ENCODE measurements at places on chromosomes 2 and 18.

- no peak for DNase-seq
Measured at GRCh38 chr18:77133835-77134496, 1.4 kb upstream of the MBP start.

DNA sequence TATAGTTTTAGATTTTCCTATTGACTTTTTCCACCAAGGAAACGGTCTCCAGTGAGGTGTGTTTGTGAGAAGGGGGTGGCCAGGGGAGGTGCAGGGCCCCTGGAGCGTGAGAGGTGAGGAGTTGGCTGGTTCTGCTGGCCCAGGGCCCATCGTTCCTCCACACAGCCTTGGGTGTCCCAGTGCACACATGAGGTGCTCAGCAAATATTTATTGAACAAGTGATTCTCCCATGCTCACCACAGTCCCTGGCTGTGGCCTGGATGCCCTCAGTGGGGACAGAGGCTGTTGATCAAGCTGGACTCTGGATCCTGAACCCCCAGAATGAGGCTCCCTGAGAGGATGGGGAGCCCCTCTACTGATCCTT, 5.0 kb downstream of the HAAO start:
- no peak for DNase-seq

- DNase-seq = no peak
Measured at GRCh38 chr2:128549646-128550260, 231.1 kb upstream of the HS6ST1 start.

DNA sequence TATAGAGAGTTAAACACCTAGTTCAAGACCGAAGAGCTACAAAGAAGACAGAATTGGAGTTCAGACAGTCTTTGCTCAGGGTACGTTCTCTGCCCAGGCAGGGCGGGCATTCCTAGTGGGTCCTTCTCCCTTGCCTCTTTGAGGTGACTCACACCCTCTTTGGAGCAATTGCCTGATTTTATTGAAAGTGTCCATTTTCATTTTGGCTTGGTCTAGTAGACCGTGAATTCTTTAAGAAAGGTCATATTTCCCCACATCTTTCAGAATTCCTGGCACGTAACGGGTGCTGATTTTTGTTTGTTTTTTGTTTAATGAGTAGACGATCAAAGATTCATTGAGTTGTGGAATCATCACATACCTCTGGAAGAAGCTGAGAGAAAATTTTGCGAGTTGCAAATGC, 871.5 kb downstream of the RNF144A start:
- DNase-seq = no peak

DNA sequence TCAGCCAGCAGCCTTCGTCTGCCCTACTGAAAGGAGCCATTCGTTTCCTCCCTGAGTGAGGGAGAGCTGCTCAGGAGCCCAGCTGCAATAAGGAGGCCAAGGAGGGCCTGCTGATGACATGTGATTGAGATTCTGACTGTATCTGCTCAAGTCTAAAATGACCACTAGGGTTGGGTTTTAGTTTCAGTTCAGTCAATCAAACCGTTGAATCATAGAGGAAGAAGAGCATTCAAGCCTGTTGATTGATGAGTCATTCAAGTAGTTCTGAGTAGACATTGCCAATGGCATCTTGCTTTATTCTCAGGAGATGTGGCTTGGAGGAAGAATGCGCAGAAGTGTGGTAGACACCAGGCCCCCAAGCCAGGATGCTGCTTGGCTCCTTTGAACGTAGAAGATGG, 19.9 kb upstream of the BCL2L11 start:
- DNase-seq = no peak

DNA sequence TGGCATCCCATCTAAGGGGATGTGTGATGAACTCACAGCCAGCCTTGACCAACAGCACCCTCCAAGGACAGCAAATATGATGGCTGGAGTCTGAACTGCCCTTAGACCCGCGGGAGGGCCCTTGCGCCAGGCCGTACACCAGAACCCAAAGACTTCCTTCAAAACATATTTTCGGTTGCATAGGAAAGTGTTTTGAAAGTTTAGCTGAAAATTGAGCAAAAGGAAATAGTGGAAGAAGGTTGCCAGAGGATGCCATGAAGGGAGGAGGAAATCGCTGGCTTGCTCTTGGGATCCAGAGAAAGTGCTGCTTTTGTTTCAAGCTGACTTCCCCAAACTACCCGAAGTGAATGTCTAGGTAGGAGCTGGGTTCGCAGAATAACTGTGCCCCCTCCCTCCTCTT, 61.3 kb downstream of the IL1R2 start:
- no peak for DNase-seq

DNA sequence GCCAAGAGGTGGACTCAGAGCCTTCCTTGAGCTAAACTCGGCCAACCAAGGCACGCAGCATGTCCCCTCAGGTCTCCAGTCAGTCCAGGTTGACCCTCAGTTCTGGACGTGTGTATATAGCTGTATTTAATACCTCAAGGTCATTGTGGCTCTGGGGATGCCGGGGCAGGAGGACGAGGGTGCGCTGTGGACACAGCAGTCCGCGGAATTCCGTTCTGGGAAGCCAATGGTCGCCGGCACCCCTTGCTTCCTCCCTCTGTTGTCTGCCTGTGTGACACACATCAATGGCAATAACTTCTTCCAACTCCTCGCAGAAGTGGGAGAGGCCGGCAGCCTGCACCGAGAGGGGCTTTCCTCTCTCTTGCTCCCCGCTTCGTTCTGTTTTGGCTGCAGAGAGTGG, 27.7 kb downstream of the LBH start:
- no peak for DNase-seq

DNA sequence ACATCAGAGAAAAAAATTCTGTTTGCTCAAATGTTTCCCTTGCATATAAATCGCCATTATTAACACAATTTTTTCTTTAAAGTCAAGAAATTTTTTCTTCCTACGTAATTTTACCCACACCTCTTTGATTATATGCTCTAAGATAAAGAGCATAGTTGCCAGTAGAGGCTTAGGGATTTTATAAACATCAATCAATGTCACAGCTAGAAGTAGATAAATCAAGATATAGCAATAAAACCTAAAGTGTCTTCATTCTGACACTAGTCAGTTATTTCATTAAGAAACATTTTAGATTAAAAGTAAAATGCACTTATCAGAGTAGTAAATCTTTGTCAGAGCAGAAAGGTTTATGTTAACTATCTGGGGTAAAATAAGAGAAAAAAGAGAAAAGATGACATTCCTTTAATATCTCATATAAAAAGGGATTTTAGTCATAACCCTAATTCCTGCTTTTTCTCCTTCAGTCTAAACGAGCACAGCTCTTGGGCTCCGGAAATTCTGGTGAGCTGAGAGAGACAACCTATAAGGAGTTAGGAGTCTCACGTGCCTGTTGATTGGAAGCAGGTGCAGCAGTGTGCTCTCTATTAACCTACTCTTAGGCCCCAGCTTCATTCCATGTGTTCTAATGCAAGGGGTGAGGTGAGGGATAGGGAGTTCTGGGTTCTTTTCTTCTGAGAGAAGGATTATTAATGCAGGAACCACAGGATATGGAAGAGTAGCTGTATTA, 172.4 kb upstream of the GULP1 start:
- no peak for DNase-seq

- no peak for DNase-seq
Measured at GRCh38 chr18:9874728-9875127, 11.0 kb upstream of the TXNDC2 start.

Measured in stimulated activated CD8-positive, alpha-beta memory T cell treated with anti-CD3 and anti-CD28 coated beads, Interleukin-7, amount 100 ng/mL, for 1 hour (primary cell).